ENCODE measurements at places on chromosomes 2 and 18.

DNA sequence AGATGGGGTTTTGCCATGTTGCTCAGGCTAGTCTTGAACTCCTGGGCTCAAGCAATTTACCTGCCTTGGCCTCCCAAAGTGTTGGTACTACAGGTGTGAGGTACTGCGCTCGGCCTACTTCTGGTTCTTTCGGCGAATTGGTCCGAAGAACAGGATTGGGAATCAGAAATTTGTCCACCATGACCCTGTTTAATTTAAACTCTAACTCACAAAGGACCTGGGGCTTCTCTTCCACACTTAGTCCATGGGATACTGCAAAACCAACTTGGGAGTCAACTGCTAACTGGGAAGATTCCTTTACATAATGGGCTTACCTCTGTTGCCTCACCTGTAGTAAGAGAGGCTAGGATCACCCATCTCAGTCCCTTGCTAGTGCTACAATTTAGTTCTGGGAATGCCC is 79.8 kb upstream of the ZFP36L2 start:
- no peak for DNase-seq

DNA sequence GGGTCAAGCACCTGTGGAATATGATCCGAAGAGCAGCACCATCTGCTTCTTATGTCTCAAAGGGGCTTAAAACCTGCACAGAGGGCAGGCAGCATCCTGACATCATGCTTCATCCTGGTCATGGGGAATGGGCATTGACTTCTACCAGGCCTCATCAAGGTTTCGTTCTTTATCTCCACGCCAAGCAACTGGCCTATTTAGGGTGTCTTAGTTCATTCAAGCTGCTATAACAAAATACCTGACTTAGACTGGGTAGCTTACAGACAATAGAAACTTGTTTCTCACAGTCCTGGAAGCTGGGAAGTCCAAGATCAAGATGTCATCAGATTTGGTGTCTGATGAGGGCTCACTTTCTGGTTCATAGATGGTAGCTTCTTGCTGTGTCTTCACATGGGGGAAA is 69.4 kb downstream of the MYO3B start:
- no peak for DNase-seq

- DNase-seq, result no peak
Measured at GRCh38 chr18:30489890-30490643, 552.5 kb downstream of the DSC3 start.

- no peak for DNase-seq
Measured at GRCh38 chr2:33131749-33132148, 185.0 kb downstream of the LTBP1 start.

All from ovary (tissue), 10 donors.